SJCRH30 (cell line): ENCODE measurements at places on chromosomes 13 and 19.

- no peaks in the 10 kb centered on the region for H3K27me3 ChIP-seq
- H3K36me3 ChIP-seq = no peaks in the 10 kb centered on the region
- H3K4me3 ChIP-seq = no peak overlapping the region
Measured at GRCh38 chr19:7900931-7901330, 2.7 kb upstream of the MAP2K7 start.

- no peak overlapping the region for H3K4me3 ChIP-seq
- peaks cover 8% of the 10 kb centered on the region for H3K4me1 ChIP-seq
- no peak overlapping the region for H3K27ac ChIP-seq
- H3K36me3 ChIP-seq = no peaks in the 10 kb centered on the region
- no peaks in the 10 kb centered on the region for H3K27me3 ChIP-seq
Measured at GRCh38 chr19:33578697-33579096, 43.1 kb upstream of the CHST8 start.

GRCh38 chr13:48113756-48114130 lies 18.8 kb upstream of the MED4 start:
- H3K4me1 ChIP-seq = no peaks in the 10 kb centered on the region
- no peaks in the 10 kb centered on the region for H3K27me3 ChIP-seq
- DNase-seq = no peak
- H3K4me3 ChIP-seq = no peak overlapping the region
- no peaks in the 10 kb centered on the region for H3K36me3 ChIP-seq

GRCh38 chr19:1211494-1212234 lies 6.1 kb downstream of the STK11 start:
- H3K4me3 ChIP-seq = no peak overlapping the region
- no peak for DNase-seq
- no peak overlapping the region for H3K27ac ChIP-seq
- H3K36me3 ChIP-seq = peaks cover 10% of the 10 kb centered on the region; the same call in 1 of the 2 replicates
- no peaks in the 10 kb centered on the region; the same call in 1 of the 2 replicates for H3K4me1 ChIP-seq

DNA sequence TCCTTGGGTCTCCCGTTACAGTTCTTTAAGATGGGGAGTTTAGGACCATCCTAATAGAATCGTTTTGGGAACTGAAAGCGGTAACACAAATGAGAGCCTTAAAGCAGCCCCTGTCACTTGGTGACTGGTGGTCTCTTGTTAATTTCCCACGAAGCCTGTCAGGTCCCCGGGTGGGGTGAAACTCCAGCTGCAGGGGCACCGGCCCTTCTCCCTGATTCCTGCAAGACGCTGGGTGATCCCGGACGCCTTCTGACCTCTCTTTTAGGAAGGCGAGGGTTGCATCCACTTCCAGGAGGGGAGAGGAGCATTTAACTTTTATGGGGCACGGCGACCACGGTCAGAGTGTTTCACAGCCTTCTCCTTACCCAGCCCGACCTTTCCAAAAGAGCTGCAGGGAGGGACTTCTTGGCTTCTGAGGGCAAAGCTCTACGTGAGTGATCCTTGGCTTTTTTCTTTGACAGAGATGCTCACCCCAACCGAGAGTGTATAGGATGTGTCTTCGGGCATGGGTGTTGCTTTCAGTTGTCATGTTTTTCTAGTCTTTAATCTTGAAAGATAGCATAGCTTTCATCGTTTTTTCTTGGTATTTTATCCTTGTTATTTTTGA lies 688 bp downstream of the ZNF225 start:
- peak overlapping the region; percentile 36; the same call in 1 of the 2 replicates for H3K27ac ChIP-seq
- H3K27me3 ChIP-seq = no peaks in the 10 kb centered on the region
- no peaks in the 10 kb centered on the region for H3K4me1 ChIP-seq
- DNase-seq = peak; percentile 7
- H3K4me3 ChIP-seq = peak overlapping the region; percentile 81

DNA sequence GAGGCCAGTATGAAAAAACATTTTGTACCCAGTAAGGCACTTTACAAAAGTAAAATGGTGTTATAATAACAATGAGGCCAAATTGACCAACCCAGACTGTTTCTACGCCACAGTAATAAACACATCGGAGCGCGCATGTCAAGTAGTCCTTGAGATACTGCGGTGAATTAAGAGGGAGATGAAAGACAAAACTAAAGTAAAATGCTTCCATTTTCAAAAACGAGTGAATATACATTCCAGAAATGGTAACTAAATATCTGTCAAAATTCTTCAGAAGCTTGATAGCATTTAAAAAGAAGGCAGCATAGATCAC lies 19.0 kb downstream of the N4BP2L1 start:
- no peak overlapping the region for H3K27ac ChIP-seq
- no peak overlapping the region for H3K4me3 ChIP-seq
- DNase-seq = no peak

DNA sequence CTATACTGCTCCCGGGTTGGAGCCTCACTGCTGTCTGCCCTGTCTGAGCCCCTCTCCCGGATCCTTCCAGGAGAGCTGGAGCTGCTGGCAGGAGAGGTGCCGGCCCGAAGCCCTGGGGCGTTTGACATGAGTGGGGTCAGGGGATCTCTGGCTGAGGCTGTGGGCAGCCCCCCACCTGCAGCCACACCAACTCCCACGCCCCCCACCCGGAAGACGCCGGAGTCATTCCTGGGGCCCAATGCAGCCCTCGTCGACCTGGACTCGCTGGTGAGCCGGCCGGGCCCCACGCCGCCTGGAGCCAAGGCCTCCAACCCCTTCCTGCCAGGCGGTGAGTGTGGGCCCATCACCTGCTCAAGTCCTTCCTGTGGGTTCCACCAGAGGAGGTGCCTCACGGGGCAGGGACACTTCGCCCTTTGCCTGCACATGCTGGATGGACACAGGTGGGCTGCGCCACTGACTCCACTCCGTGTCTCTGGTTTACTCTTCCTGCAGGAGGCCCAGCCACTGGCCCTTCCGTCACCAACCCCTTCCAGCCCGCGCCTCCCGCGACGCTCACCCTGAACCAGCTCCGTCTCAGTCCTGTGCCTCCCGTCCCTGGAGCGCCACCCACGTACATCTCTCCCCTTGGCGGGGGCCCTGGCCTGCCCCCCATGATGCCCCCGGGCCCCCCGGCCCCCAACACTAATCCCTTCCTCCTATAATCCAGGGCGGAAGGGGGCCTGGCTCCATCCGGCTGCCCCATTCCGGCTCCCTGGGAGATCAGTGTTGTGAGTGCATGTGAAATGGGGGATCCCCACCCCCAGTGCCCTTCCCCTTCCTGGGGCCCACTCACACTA lies 19.8 kb downstream of the EPN1 start:
- no peaks in the 10 kb centered on the region for H3K27me3 ChIP-seq
- no peaks in the 10 kb centered on the region for H3K4me1 ChIP-seq
- peaks cover 25% of the 10 kb centered on the region for H3K36me3 ChIP-seq
- DNase-seq = no peak

GRCh38 chr13:97273341-97273831 lies 51.3 kb downstream of the MBNL2 start:
- no peak overlapping the region for H3K4me3 ChIP-seq
- no peaks in the 10 kb centered on the region for H3K27me3 ChIP-seq
- H3K4me1 ChIP-seq = peaks cover 5% of the 10 kb centered on the region; the same call in 1 of the 2 replicates
- no peak for DNase-seq
- peaks cover 18% of the 10 kb centered on the region for H3K36me3 ChIP-seq

GRCh38 chr19:6772028-6772865 lies at the start of gene VAV1:
TSS of gene VAV1 (plus strand) at chr19:6772708. CDS start at chr19:6772808, 100 bp downstream.
- no peaks in the 10 kb centered on the region for H3K36me3 ChIP-seq
- no peak within 1 kb of the TSS for H3K27ac ChIP-seq
- no peaks in the 10 kb centered on the region for H3K27me3 ChIP-seq
- H3K4me3 ChIP-seq = no peak within 1 kb of the TSS
- no peaks in the 10 kb centered on the region for H3K4me1 ChIP-seq
- no peak for DNase-seq

DNA sequence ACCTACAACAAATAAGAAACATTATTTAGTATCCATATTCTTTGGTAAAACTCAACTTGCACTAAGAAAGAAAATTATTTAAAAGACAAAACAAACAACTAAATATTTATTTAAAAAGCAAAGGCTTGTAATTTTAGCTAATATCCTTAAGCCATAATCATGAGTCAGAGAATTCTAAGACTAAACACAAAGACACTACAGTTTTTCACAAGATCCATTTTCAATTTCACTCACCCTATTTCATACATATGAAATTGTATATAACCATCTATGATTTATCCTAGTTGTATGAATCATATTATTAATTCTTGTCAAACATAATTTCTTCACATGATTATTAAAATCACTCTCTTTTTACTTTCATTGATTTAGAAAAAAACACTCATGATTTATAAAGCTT lies 64.3 kb downstream of the MICU2 start:
- peaks cover 25% of the 10 kb centered on the region for H3K4me1 ChIP-seq
- H3K27me3 ChIP-seq = no peaks in the 10 kb centered on the region
- H3K4me3 ChIP-seq = no peak overlapping the region
- no peaks in the 10 kb centered on the region for H3K36me3 ChIP-seq
- DNase-seq = no peak

GRCh38 chr19:41218615-41219507 lies at the start of gene AXL:
TSS of gene AXL (plus strand) at chr19:41219223. CDS start at chr19:41219393, 170 bp downstream.
- peak within 1 kb of the TSS; percentile 24; the same call in 1 of the 2 replicates for H3K27ac ChIP-seq
- no peaks in the 10 kb centered on the region for H3K27me3 ChIP-seq
- peak within 1 kb of the TSS; percentile 76 for H3K4me3 ChIP-seq
- H3K4me1 ChIP-seq = peaks cover 14% of the 10 kb centered on the region
- peak; percentile 76 for DNase-seq
- H3K36me3 ChIP-seq = peaks cover 6% of the 10 kb centered on the region; the same call in 1 of the 2 replicates

GRCh38 chr13:28655561-28655960 lies 3.4 kb upstream of the POMP start:
- H3K4me1 ChIP-seq = no peaks in the 10 kb centered on the region
- H3K4me3 ChIP-seq = no peak overlapping the region
- no peaks in the 10 kb centered on the region for H3K36me3 ChIP-seq
- DNase-seq = no peak
- H3K27ac ChIP-seq = no peak overlapping the region

DNA sequence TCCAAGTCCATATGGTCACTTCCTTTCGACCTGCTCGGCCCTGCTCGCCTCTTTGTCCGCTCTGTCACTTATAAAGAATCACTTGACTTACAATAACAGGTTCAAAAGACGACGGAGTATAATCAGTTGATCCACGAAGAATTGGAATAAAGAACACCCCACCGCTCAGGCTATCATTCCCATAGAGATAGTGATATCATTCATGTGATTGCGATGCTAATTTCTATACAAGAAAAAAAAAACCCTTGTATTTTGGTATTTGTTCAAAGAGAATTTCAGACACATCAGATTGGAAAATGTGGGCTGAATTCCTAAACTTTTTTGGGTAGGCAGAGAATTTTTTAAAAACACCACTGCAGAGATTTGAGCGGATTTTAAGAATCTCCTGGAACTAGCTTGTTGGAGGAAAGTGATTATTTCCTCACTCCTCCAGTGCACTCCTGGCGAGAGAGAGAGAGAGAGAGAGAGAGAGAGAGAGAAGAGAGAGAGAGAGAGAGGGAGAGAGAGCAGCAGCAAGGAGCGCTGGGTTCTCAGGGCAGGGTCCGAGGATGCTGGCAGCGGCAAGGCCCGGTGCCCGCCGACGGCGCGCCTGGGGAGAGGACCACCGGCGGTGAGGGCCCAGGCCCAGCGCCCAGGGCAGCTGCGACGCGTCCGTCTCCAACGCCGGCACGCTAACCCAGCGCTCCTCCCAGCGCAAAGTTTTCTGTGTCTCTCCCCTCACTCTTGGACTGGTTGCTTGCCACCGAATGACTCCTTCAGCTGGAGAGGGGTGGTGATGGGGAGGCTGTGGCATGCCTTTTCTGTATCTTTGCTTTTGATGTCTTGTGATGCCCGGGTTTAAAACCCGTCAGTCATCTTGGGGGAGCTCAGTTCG lies 149.0 kb upstream of the ZNF536 start:
- no peak overlapping the region for H3K27ac ChIP-seq
- DNase-seq = no peak
- peaks cover 4% of the 10 kb centered on the region; the same call in 1 of the 2 replicates for H3K4me1 ChIP-seq
- H3K36me3 ChIP-seq = no peaks in the 10 kb centered on the region
- H3K27me3 ChIP-seq = no peaks in the 10 kb centered on the region

DNA sequence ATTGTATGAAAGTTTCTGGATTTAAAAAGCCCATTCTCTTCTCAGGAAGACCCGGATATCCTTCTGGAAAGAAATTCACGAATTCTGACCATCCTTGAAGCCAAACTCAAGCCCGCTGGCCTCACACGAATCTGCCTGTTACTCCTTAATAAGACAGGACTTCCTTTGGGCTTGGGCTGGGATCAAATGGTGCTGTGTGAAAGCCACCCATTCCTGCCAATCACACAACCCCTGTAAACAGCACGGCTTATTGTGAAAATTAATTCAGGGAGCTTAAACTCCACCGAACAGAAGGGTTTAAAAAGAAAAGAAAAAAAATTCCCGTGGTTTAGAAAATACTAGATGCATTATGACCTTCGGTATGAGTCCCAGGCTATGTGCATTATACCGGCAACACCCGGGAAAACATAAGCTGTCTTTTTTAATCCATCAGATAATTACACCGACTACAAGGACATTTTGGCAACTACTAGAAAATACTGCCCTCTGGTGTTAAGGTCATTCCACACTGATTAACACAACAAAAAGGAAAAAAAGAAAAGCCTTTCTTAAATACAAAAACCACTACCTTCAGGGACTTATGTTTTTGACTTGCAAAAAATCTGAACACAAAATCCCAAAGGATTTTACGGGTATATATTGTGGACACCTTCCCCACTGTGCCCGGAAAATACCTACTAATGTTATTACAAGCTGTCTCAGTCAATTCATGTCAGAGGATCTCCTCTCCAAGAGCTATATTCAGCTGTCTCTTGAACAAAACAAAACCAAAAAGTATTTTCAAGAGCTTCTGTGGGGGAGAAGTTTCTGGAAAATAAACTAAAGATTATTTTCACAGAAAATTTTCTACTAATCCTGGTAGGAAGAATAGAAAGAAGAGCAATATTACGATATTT lies 76.0 kb upstream of the LSM14A start:
- no peaks in the 10 kb centered on the region for H3K27me3 ChIP-seq
- H3K4me1 ChIP-seq = no peaks in the 10 kb centered on the region
- DNase-seq = peak; percentile 75

- DNase-seq = no peak
- no peaks in the 10 kb centered on the region for H3K4me1 ChIP-seq
- no peak overlapping the region for H3K27ac ChIP-seq
- H3K36me3 ChIP-seq = no peaks in the 10 kb centered on the region
Measured at GRCh38 chr19:28963486-28964250, 249.3 kb downstream of the UQCRFS1 start.

GRCh38 chr19:41261474-41262190 lies 2.5 kb upstream of the HNRNPUL1 start:
- H3K27ac ChIP-seq = no peak overlapping the region
- no peaks in the 10 kb centered on the region for H3K4me1 ChIP-seq
- H3K27me3 ChIP-seq = no peaks in the 10 kb centered on the region
- H3K4me3 ChIP-seq = peak overlapping the region; percentile 61

- peaks cover 36% of the 10 kb centered on the region for H3K36me3 ChIP-seq
- H3K4me3 ChIP-seq = no peak overlapping the region
- H3K27me3 ChIP-seq = no peaks in the 10 kb centered on the region
- H3K27ac ChIP-seq = no peak overlapping the region
Measured at GRCh38 chr19:18161636-18162002, 8.7 kb downstream of the PIK3R2 start.

GRCh38 chr19:44890366-44891015 lies 563 bp upstream of the TOMM40 start:
- H3K27ac ChIP-seq = peak overlapping the region; percentile 69
- DNase-seq = peak; percentile 100
- no peaks in the 10 kb centered on the region for H3K27me3 ChIP-seq
- no peaks in the 10 kb centered on the region for H3K4me1 ChIP-seq
- peaks cover 26% of the 10 kb centered on the region for H3K36me3 ChIP-seq

- no peak overlapping the region for H3K4me3 ChIP-seq
- no peaks in the 10 kb centered on the region; the same call in 1 of the 2 replicates for H3K27me3 ChIP-seq
- no peak for DNase-seq
- H3K36me3 ChIP-seq = no peaks in the 10 kb centered on the region
- no peaks in the 10 kb centered on the region for H3K4me1 ChIP-seq
Measured at GRCh38 chr13:73212482-73212881, 153.7 kb downstream of the KLF5 start.
